ENCODE measurements at places on chromosomes 5 and 9. TPM values are rescaled to one million over a fixed set of nuclear protein-coding genes. Genes with fewer than 3 reads are reported as not detected.

HSD17B3 gene
- not detected for polyA plus RNA-seq

DNA sequence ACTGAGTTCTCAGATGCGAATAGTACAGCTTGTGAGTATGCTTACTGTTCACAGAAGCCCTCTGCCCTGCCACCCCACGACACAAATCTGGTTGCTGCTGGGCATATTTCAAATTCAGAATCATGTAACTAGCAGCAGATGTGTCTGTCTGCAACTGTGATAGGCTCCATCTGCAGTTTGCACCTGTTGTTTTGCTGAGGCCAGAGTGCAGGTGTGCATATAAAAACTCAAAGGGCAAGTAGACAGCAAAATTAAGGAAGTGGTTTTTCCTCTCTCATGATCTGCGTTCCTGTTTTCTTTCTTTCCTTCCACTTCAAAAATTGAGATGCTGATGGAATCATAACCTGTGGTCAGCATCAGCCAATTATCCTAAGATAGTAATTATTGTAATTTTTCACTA is 1000.5 kb downstream of the PTPRD start:
- no peak for DNase-seq

STPG3 gene
- not detected for polyA plus RNA-seq

DNA sequence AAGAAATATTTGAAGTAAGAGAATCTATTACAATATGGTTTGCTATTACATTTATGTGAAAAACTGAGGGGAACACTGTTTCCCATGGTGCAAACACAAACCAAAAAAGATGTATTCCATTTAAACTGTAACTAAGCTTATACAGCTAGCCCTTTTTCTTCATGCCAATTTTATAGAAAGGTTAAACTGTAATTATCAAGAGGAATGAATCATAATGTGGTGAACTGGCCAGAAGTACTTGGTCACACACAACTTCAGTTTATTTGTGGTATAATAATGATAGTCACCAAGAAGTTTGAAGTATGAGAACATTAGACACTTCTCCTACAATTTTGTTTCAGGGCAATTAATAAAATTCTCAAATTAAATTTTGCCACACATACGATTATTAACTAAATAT is 177.9 kb downstream of the XRCC4 start:
- DNase-seq = peak; percentile 9

SPATA31E1 gene
- not detected for polyA plus RNA-seq

- DNase-seq = no peak
Observed at GRCh38 chr5:159854916-159855315, 61.4 kb upstream of the ADRA1B start.

GRCh38 chr5:43203373-43203772 is 11.3 kb downstream of the NIM1K start:
- DNase-seq = no peak

DNA sequence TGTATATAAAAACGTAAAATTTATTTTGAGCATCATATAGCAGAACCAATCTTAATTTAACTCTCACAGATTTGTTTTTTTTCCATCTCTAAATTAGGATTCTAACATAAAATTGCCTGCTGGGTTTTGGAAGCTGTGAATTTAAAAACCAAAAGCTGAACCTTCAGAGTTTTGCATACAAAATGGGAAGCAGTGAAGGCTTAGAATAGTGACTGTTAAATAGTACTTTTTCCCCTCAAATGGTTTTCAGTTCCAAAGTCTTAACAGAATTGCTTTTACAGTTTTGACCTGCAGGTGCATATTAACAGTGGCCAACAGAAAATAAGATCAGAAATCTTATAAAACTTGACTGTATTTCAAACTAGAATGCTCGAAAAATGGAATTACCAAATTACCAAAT is 55.1 kb upstream of the LVRN start:
- DNase-seq = no peak

- no peak for DNase-seq
Observed at GRCh38 chr9:134641990-134642384, 384 bp downstream of the COL5A1 start.

GRCh38 chr9:126494746-126495145 is 119.0 kb upstream of the LMX1B start:
- DNase-seq = no peak

GRCh38 chr5:62374090-62374489 is 29.6 kb downstream of the DIMT1 start:
- DNase-seq = no peak

DNA sequence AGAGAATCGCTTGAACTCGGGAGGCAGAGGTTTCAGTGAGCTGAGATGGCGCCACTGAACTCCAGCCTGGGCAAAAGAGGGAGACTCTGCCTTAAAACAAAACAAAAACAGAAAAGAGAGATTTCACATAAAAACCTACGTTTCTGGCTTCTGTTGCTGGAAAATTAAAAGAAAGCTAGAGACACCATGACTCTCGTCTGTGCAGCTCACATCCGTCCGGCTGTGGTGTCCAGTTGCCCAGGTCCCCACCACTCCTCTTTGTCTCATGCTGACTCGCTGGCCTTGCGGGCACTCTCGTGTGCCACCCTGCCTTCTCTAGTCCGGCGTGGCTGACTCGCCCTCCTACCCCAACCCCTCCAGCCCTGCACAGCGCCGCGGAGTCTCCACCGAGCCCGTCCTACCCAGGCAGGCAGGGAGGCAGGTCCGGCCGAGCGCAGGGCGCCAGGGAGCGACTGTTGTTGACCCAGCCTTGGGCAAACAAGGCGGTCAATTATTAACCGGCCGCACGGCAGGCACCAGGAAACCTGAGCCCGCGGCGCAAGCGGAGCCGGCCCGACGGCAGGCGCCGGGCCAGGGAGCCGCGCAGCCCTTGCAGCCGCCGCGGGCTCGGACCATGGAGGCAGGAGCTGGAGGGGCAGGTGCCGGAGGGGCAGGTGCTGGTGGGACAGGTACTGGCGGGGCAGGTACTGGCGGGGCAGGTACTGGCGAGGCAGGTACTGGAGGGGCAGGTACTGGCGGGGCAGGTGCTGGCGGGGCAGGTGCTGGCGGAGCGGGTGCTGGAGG is at the start of gene PRRT1B:
TSS of gene PRRT1B (plus strand) at position 521 of the 783 bp plus-strand sequence. CDS start at position 614, 93 bp downstream.
- no peak for DNase-seq

DNA sequence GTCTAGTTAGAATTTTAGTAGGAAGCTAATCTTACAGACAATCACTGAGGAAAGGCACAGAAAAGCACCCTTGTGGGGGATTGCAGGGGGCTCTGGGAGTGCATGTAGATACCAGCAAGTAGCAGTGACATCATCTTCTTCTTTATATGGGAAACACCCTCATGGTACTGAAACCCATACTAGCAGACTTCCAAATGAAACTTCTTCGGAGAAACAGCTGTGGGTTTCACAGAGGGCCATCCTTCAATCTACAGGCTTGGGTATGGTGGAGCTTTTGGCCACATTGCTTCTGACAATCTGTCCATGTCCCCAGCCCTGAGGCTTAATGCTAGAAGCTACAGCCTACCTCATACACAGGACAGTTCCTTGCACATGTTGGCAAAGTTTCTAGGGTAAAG is 165.2 kb upstream of the NFIB start:
- DNase-seq = no peak

DNA sequence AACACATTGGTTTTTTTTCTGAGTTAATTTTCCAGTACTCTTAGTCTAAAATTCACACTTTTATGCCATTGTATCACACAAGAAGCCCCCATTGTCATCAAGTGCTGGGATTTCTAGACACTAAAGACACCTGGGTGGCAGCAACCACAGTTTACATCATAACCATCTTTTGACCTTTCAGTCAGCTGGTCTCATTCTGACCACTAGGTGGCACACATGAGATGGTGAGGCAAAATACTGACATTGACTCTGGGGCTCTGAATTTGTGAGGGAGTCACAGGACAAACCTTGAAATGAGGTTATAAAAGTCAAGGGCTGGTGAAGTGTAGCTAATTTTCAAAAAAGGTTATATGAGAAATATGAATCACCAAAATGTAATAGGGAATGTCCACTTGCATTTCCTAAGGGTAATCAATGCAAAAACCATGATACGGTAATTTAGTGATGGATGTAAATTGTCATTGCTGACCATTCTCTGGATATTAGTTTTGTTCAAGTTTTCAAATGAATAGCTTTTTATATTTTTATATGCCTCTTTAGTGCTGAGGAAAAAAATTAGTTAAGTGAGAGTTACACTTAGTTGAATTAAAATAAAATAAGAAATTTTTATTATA is 229.4 kb downstream of the DMAC1 start:
- no peak for DNase-seq

- DNase-seq = no peak
Observed at GRCh38 chr5:159951387-159951786, 35.1 kb downstream of the ADRA1B start.

- DNase-seq = no peak
Observed at GRCh38 chr9:16611001-16611400, 259.5 kb downstream of the BNC2 start.

- DNase-seq = no peak
Observed at GRCh38 chr5:143955141-143955540, 143.2 kb downstream of the HMHB1 start.

SLC6A19 gene
- polyA plus RNA-seq = not detected

DNA sequence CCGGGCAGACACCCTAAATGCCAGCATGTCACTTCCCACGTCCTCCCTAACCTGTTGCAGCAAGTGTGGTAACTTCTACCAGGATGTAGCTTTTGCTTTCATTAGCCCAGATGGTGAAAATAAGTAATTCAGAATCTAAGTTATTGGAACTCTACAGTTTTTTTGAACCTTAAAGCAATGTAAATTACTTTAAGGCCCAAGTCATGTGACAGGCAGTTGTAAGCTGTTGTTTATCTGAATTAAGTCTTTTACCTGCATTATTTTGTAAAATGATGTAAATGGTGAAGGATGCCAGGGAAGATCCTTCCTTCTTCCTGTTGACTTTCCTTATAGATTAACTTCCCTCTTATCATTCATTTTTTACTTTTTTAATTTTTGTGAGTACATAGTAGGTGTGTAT is 670.2 kb downstream of the SEMA5A start:
- no peak for DNase-seq

CORO2A gene
- 1.5 TPM for polyA plus RNA-seq

DNA sequence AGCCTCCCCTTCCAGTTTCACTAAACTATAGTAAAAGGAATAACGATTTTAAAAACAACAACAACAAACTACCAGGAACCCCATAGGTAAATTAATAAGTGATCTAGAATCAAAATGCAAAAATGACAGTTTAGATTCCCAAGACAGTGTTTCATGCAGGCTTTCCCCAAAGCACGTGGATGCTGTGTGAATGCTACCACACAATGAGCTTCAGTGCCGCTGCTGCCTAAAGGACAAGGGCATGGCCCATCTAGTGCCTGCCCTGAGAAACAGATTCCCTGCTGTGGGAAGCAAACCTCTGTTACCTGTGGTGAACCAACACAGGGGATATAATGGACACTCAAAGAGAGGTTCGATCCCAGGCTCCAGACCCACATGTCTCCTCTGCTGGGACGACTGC is 23.7 kb upstream of the CKMT2 start:
- DNase-seq = no peak

DNA sequence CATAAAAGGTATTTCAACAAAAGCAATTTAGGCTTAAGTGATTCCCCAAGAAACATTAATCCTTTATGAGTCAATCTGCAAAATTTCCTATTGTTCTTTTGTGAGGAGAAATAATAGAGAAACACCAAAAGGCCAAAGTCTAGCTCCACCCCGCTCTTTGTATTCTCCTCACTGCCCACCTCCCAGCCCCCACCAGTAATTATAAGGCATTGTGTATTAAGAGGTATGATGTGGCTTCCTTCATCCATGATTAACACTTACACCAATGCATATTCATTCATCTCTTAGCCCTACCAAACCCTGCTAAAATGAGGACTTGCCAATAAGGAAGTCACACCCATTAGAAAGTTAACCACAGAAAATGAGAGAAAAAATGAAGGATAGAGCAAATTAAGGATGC is 105.3 kb upstream of the SPATA31D4 start:
- no peak for DNase-seq

ENHO gene
- polyA plus RNA-seq = not detected

DNA sequence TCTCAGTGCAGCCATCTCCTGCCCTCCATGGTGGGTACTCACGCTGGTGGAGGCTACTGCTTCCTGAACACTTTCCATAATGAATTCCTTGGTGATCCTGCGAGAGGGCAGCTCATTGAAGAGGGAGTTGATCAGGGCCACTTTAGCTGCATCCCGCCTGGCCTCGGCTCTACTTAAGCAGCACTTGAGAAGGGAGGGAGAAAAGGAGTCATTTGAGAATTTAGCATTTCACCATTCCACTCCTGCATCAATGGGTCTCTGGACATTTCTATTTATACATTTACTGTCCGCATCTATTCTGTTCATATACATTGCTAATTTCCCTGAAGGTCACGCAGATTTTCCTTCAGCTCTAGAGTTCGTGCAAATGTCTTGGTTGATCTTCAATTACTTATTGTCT is 35.1 kb downstream of the LIX1 start:
- DNase-seq = no peak
